ENCODE measurements at places on chromosomes 5 and 9.

DNA sequence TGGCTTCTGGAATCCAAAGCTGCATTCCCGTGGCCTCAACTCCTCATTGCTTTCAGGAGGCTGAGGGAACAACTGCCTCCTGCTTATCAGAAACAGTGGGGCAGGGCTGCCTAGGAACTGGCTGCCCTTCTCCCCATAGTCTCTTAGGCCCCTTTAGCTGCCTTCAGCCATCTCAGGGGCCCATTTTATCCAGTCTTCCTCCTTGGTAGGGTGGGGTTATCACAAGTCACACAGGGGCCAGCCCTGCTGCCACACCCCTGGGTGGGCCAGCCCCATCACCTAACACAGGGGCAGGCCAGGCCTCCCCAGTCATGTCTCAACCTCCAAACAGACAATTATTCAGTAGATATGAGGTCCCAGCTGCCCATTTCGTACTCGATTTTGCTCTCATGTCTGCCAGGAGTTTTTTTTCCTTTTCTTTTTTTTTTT, 3.9 kb downstream of the ALAD start:
- no peak for DNase-seq

- peak; percentile 27 for DNase-seq
Measured at GRCh38 chr5:2738156-2738699, 13.2 kb downstream of the IRX2 start.

DNA sequence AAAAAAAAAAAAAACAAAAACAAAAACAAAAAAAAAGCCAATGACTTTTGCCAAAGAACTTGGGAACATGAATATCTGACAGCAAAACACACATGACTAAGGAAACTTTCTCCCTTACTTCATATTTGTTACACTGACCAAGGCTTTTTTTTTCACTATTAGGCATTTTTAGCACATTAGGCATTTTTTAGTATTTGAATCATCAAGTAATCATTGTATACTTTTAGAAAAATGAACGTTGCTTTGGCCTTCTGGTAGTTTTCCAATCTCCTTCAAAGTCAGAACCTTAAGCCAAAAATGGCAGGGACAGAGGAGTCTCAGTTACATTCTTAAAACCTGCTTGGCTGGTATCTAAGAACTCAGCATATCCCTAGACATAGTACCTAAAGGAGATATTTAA, 19.3 kb downstream of the NREP start:
- DNase-seq = no peak

- DNase-seq = no peak
Measured at GRCh38 chr5:168898247-168898911, 319.2 kb upstream of the PANK3 start.
